ENCODE measurements at places on chromosomes 2 and 18.

DNA sequence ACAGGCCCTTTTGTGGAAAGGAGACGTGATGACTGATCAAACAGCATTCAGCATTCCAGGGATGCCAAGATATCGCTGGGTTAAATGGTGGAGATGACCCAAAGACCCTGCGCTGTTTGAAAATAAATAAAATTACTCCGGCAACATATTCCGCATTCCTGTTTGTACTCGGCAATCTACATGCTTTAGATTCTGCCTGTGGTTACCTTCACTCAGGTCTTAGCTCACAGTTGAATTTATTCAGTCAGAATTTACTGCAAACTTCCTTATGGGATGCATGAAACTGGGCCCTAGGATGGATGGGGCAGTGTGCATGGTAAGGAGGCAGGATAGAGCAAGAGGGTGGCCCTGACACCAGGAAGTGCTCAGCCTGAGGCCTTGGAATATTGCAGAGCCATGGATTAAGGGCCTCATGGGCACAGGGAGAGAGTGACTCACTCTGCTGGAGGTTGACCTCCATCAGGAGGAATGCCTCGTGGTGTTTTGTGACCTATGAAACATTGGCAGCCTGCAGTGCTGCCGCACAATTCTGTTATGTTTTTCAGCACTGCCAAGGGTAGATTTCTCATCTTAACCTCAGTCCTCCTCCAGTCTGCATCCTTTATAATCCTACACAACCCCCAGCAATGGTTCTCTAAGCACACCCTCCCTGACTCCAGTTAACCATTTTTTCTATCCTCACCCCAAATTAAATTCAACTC is 321.4 kb downstream of the IRS1 start:
- no peak for DNase-seq

- no peak for DNase-seq
Observed at GRCh38 chr18:66497351-66497750, 106.5 kb downstream of the CDH19 start.

- peak; percentile 33 for DNase-seq
Observed at GRCh38 chr18:9334973-9335696, 562 bp downstream of the TWSG1 start.

- no peak for DNase-seq
Observed at GRCh38 chr2:232386490-232386739, 7.9 kb downstream of the ALPP start.

GRCh38 chr2:209451209-209451834 is 27.5 kb downstream of the MAP2 start:
- DNase-seq = no peak
